Urinary bladder (tissue), 4 donors: ENCODE measurements at places on chromosomes 1 and 21. TPM values are rescaled to one million over a fixed set of nuclear protein-coding genes. Genes with fewer than 3 reads are reported as not detected.

Gene LRRC3
- polyA plus RNA-seq = 4.1 TPM

Gene CFHR5
- polyA plus RNA-seq = 0.05 TPM

Gene SPAG17
- polyA plus RNA-seq = 0.51 TPM

Gene IGSF3
- 6.3 TPM for polyA plus RNA-seq

Gene CFAP74
- polyA plus RNA-seq = 0.23 TPM

GRCh38 chr21:9735421-9735961 lies 785.9 kb upstream of the TPTE start:
- DNase-seq = no peak

- no peak for DNase-seq
Observed at GRCh38 chr1:248825136-248825535, 579 bp downstream of the SH3BP5L start.

- no peak for DNase-seq
Observed at GRCh38 chr21:41805038-41805437, 38.2 kb upstream of the RIPK4 start.

GRCh38 chr1:28663871-28664470 lies 4.6 kb upstream of the GMEB1 start:
- DNase-seq = no peak

- DNase-seq = no peak
Observed at GRCh38 chr1:51000160-51000559, 30.1 kb downstream of the CDKN2C start.

DNA sequence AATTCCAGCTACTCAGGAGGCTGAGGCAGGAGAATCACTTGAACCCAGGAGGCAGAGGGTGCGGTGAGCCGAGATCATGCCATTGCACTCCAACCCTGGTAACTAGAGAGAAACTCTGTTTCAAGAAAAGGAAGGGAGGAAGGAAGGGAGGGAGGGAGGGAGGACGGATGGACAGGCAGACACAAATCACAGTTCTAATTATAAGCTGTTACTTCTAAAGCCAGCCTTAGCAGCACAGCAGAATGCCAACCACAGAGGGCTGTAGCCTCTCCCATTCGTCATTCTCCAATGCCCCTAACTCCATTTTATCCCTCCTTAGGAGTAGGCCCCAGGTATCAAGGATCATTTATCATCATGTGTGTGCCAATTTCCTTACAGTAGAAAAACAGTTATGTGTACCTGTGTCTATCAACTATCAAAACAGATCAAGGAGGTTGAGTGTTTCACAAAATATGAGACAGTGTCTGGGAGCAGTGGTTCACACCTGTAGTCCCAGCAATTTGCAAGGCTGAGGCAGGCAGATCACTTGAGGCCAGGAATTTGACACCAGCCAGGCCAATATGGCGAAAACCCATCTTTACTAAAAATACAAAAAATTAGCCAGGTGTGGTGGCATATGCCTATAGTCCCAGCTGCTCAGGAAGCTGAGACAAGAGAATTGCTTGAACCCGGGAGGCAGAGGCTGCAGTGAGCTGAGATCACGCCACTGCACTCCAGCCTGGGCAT lies 19.1 kb downstream of the USP48 start:
- DNase-seq = no peak

DNA sequence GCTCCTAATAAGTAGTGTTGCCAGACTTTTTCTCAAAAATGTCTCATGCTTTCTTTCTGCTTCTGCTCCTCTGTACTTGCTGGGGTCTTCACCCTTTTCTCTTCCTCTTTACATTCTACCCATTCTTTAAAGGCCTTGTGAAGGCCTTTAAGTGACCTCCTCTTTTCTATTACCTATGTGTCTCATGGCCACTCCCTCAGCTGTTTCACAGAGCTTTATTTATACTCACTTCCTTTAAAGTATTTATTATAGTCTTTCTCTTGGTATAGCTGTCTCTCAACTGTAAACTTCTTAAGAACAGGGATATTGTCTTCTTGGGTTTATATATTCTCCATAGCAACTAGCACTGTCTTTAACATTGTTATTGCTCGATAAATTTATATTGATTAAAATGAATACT lies 792 bp downstream of the GOLPH3L start:
- DNase-seq = no peak

DNA sequence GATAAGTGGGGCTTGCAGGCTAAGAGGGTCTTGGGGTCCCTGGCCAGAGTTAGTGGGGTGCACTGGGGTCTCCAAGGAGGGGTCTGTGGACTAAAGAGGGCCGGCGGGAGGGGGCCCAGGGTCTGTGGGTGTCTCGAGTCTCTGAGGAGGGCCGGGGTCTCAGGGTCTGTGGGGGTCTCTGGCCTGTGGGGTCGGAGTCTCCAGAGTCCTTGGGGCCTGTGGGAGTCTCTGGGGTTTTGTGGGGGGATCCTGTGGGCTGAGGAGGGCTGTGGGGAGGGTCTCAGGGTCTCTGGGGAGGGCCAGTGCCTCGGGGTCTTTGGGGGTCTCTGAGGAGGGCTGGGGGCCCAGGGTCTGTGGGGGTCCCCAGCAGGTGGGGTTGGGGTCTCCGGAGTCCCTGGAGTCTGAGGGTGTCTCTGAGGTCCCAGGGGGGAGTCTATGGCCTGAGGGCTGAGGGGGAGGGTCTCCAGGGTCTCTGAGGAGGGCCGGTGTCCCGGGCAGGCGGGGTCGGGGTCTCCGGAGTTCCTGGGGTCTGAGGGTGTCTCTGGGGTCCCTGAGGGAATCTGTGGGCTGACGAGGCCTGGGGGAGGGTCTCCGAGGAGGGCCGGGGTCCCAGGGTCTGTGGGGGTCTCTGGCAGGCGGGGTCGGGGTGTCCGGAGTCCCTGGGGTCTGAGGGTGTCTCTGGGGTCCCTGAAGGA lies 628 bp upstream of the PLEKHM2 start:
- DNase-seq = no peak

DNA sequence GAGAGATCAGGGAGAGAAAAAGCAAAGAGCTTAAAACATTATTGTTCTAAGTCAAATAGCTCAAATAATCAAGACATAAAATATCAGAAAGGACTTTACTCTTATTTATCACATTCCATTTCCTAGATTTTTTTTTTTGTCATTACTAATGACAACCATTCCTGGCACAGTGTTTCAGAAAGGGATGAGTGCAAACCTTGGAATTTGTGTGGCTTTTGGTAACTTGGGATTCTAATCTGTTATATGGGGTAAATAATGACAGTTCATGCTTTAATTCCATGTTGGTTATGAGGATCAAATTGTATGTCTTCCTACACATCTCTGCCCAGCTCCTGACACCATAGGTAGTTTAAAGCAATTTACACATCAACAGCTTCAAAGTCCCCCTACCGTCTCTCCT lies 358.4 kb upstream of the ADGRL4 start:
- DNase-seq = no peak

- DNase-seq = no peak
Observed at GRCh38 chr1:213326281-213327016, 275.4 kb downstream of the RPS6KC1 start.

GRCh38 chr1:180567654-180568053 lies 8.9 kb downstream of the OVAAL start:
- DNase-seq = no peak

DNA sequence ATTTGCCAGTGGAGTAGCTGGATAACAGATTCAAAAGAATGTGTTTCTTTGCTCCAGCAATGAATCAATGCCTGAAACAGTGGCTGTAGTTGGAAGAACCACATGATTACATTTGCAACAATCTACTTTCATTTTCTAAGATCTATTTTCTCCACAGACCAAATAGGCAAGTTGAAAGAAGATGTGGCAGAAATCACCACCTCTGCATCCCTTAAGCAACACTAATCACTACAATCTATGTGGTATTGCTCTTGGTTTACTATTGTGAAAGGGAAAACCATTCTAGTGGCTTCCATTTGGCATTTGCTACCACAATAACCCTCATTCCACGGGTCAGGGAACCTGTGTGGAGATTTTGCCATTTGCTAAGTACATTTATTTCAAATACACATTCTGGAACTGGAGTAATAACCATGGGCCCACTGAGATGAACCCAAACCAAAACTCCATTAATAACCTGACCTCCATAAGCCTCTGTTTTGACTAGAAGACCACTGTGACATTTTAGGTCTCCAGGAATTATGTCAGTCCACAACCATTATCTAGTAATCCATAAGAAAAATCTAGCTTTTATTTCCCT lies 66.3 kb downstream of the C1orf185 start:
- no peak for DNase-seq

- DNase-seq = no peak
Observed at GRCh38 chr1:244552336-244552735, 91.3 kb downstream of the CATSPERE start.
